Mesothelial cell of epicardium (in vitro differentiated cells): ENCODE measurements at places on chromosomes 6 and 20. TPM values are rescaled to one million over a fixed set of nuclear protein-coding genes. Genes with fewer than 3 reads are reported as not detected.

DNA sequence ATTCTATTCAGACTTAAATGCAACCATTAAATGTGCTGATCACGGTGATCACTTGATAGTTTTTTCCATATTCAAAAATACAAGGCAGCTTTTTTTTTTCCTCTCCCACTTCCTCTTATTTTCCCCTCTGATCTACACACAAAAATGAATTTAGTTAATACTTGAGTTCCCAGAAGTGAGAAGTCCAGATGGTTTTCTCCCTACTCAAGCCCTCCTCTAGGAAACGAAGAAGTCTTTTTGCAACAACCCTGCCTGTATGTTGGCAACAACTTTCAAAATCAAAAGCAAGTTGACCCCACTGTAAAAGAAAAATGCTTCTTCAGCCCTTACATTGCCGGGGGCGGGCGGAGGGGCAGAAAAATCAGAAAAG is 24.3 kb downstream of the ARHGAP18 start:
- no peak for DNase-seq

- no peak for DNase-seq
Observed at GRCh38 chr6:155201461-155202226, 62.2 kb upstream of the CLDN20 start.

Gene LY86
- not detected in 3 replicates for total RNA-seq

DNA sequence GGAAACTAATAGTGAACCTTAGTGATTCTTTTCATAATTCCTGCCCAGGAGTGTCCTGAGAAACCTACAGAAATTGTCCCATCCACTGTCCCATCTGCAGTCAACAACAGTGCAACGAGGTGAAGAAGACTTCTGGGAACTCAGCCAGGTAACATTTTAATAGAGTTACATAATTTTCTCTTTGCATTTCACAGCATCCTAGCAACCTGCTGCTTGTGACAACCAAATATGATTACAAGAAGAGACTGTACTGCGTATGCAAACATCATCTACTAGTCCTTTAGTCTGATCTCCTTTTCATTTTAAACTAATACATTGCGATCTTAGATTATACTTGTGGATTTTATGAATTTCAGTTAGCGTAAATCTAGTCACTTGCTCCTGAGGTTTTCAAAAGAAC is 951.6 kb downstream of the TFAP2A start:
- DNase-seq: no peak

DNA sequence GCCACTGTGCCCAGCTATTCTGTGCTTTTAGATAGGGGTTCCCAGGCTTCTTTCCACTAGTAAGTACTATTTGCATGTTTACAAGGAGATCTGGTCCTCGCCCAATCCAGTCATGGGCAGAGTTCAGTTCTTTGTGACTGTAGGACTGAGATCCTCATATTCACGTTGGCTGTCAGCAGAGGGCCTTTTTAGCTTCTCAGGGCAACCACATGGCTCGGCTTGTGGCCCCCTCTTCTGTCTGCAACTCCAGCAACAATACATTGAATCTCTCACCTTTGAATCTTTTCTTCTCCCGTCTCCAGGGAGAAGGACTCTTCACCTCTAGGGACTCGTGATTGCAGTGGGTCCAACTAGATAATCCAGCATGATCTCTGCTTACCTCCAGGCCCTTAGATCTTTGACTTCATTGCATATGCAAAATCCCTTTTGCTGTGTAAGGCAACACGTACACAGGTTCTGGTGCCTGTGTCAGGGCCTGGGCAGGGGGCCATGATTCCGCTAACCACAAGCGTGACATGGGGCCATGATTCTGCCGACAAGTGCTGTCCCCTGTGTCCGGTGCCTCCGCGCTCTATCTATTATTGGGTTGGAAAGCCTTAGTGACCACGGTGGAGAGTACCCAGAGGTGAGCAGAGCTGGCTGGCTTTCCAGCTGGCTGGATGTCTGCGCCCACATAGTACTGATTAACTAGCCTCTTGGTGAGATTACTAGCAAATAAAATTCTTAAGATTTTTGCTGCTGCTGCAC is 5.1 kb downstream of the CCR6 start:
- DNase-seq: no peak

Gene DEFB124
- not detected in 3 replicates for total RNA-seq

GRCh38 chr6:149482545-149483333 is 2.1 kb downstream of the ZC3H12D start:
- DNase-seq: no peak

Gene TPD52L1
- total RNA-seq: 200 to 212 TPM (median 209 TPM) in 3 replicates

Gene APOM
- 2.4 to 3.4 TPM (median 3.1 TPM) in 3 replicates for total RNA-seq

DNA sequence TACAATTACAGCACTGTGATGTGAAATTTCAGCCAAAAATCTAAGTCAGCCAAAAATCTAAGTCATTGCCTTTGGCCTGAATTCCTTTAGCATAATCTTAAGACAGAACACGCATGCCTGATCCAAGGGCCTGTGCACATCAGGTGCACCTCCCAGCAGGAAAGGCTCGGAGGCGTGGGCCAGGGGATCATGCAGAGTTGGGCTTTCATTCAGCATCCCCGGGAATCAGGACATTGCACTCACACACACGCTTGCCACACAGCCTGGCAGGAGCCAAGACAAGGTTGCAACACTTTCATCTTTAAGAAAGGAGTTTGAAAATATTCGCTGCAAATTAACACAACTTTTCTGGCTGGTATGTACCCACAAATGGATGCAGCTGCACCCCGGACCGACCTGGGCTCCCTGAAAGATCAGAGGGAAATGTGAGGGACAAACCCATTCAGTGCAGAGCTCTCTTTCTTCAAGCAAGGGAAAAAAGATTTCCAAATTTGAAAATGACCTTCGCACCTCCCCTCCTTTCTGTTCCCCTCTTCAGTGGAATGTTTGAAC is 48.8 kb downstream of the ERMARD start:
- DNase-seq: no peak

DNA sequence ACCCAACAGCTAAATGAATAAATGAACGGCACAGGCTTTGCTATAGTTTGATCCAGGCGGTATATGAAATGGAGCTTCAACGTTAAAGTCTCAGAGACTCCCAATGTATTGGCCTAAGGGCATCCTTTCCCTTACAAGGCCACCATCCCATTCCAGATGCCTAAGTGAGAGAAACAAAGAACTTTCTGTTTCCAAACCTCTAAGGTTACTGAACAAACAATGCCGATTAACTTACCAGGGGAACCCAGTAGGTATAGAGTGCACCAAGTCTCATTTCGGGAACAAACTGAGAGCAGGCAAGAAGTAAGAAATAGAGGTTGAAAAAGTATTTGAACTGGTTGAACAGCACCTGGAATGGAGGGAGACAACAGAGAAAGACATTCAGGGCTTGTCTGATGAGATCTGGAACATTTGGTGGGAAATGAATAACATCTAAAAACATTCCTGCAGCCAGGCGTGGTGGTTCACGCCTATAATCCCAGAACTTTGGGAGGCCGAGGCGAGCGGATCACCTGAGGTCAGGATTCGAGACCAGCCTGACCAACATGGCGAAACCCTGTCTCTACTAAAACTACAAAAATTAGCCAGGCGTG is 42.5 kb downstream of the ATP9A start:
- no peak for DNase-seq

DNA sequence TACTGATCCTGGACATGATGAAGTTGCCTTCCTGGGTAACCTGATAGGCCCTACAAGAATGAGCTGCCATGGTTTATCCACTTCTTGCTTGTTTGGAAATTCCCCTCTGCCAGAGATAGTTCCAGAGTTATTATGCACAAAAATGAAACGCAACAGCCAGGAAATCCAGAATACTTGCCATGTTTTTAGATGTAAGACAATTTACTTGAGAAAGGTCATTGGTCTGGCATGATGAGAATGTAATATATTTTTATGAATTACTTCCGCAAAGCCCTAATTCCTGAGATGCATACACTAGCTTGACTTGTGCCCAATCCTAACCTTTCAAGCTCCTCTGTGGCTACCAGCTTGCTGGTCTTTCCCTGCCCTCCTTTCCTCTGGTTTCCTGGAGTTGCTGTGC is 27.9 kb upstream of the NT5E start:
- no peak for DNase-seq

Gene HRH3
- not detected in 3 replicates for total RNA-seq

- no peak for DNase-seq
Observed at GRCh38 chr6:170005665-170006064, 254.2 kb downstream of the ERMARD start.
